ENCODE measurements at places on chromosomes 2 and 18.

GRCh38 chr18:25062720-25063119 is 289.2 kb downstream of the ZNF521 start:
- no peak for DNase-seq

DNA sequence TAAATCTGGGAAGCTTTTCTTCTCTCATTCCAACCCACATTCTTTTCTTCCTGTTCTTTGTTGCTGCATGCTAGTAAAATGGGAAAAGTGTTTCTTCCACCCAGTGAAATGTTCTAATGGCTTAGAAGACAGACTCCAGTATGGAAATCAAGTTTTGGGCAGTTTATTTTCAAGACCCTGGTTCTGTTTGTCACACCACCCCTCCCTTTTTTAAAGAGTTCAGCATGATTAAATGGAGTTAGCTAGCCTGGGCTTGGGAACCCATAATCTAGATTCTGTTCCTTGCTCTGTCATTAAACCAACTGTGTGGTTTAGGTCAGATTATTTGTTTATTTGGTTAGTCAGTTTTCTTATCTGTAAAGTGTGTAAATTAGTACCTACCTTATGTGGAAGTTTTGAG is 151.8 kb upstream of the NT5C1B start:
- DNase-seq: no peak

GRCh38 chr2:11677136-11678055 is 7.4 kb upstream of the NTSR2 start:
- no peak for DNase-seq

DNA sequence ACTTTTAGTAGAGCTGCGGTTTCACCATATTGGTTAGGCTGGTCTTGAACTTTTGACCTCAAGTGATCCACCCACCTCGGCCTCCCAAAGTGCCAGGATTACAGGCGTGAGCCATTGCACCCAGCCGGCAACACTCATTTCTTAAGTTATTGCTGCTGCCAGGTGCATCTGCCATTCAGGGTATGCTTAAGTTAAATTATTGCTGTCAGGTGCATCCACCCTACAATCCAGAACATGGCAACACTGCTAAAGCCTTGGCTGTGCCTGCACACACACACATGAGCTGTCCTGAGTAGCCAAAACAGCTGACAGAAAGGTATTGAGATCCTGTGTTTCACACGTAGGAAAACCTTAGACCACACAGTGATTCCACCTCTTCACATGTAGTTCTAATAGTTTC is 148.2 kb downstream of the FAM161A start:
- no peak for DNase-seq

GRCh38 chr2:29398384-29399237 is 283.4 kb downstream of the CLIP4 start:
- no peak for DNase-seq

GRCh38 chr2:237629739-237630138 is 2.4 kb downstream of the LRRFIP1 start:
- no peak for DNase-seq

GRCh38 chr2:109232909-109233308 is 103.9 kb downstream of the SH3RF3 start:
- no peak for DNase-seq

GRCh38 chr18:13281406-13281805 is 62.8 kb downstream of the LDLRAD4 start:
- no peak for DNase-seq

DNA sequence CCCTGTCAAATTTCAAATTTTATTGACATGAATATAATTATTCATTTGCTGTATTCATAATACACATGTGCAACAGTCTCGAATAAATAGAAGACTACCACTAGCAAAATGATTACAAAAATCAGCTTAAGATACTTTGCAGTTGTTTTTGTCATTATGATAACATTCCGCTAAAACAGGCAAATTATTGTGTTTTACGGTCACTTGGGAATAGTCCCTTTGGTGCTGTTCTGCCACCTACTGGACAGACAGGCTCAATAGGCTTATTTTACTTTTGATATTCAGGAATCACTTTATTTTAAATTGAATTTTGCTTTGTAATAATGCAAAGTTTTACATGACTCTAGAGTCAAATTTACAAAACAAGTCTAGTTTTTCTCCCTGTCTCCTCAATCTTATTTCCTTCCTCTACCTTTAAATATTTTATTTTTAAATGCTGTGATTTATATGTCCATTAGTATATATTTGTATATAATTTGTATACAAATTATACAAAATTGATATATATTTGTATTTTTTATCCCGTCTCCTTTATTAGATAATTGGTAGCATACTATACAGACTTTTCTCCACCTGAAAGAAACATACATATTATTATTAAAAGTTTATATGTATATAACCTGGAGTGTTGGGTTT is 456.3 kb downstream of the DLGAP1 start:
- DNase-seq: peak; percentile 29
